Pancreas (tissue), 10 donors: ENCODE measurements at places on chromosomes 13 and 19.

DNA sequence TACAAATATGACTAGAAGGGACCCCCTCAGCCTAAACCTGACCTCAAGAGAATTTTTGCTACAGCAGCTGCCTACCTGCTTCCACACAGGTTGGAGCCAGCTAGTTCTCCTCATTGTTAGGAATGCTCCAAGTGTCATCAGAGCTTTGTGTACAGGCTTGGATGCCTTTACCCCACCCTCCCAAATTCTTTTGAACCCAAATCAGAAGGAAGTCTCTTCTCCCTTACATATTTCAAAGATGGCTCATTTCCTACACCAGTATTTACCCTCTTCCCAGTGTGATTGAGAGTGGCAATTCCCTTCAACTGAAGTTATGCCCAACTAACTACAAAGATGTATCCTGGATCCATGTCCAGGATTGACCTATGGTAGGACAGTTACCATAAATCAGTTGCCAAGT is 323.2 kb downstream of the OXGR1 start:
- DNase-seq: no peak

- DNase-seq: no peak
Observed at GRCh38 chr19:610071-610800, 20.6 kb downstream of the HCN2 start.

GRCh38 chr13:20126541-20127261 is 34.2 kb downstream of the GJA3 start:
- DNase-seq: no peak

DNA sequence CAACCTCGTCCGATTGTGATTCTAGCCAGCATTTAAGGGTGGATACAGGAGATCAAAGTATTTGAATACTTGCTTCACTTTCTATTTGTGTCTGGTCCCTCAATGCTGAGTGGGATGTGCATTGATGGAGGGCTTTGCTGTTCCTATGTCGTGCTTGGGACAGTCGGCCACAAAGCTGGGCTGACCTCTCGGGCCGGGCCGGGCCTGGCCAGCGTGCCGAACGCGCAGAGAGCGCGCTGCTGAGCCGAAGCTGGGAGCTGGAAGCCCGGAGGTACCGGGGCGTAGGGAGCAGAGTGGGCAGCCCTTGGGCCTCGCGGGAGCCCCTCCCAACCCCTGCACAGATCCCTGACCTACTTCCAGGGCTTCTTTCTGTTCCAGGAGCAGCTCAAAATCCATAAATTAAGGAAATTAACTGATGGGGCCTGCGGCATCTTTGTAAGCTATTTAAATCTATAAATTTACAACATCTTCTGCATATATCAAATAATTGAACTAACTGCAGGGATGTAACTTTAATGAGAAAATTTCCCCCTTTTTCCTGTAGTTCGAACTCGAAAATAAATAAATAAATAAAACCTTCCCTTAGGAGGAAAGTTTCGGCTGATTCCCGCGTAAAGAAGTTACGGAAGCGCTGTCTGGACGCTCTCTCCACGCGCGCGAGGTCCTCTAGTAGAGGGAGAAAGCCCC is 1.8 kb upstream of the KCTD15 start:
- DNase-seq: no peak

GRCh38 chr19:35582760-35583159 is 3.2 kb upstream of the PMIS2 start:
- no peak for DNase-seq

- DNase-seq: no peak
Observed at GRCh38 chr13:46173656-46174055, 8.3 kb downstream of the LCP1 start.

DNA sequence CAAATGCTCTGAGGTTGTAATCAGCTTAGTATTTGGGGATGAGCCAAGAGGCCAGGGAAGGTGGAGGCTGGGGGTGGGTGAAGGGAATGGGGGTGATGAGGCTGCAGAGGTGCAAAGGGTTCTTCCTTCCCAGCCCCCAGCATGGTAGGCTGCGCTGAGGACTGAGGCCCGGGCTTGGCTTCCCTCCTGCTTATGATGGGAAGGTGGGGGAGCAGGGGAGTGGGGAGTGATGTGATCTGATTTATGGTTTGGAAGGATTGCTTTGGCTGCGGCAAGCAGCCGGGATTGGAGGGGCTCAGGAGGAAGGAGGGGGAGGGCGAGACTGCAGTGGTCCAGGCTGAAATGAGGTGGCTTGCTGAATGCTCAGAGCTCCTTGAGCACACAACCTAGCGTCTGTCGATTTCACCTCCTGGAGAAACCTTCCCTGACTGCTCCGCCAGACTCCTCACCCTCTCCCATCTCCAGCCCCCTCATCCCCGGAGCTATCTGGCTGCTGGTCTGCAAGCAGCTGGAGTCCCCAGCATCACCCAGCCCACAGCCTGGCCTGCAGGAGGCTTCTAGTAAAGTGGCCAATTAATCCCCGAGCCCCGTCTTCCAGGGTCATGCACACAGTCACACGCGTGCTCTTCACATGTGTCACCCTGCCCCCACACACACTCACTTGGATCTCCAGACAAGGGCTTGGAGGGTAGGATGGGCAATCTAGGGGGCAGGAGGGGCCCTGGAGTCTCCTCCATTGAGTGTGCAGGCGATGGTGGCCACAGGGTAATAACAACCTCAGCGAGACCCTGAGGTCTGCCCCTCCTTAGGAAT is 757 bp upstream of the CLEC11A start:
- no peak for DNase-seq

DNA sequence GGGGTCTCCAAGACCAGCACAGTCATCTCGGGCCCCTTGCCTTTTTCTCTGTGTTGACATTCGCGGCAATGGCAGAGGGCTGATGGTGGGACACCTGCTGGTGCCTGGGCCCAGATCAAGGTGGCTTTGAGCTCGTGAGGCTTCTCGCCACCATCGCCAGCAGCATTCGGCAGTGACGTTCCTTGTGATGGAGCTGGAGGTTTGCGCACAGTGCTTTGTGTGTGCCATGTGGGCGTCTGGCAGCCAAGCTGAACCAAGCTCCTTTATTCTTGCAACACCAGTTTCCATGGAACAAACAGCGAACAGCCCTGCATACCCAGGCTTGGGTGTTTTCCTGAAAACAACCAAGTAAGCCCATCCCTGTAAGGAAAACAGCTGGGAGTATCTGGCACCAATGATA is 9.1 kb upstream of the TMEM255B start:
- DNase-seq: no peak

DNA sequence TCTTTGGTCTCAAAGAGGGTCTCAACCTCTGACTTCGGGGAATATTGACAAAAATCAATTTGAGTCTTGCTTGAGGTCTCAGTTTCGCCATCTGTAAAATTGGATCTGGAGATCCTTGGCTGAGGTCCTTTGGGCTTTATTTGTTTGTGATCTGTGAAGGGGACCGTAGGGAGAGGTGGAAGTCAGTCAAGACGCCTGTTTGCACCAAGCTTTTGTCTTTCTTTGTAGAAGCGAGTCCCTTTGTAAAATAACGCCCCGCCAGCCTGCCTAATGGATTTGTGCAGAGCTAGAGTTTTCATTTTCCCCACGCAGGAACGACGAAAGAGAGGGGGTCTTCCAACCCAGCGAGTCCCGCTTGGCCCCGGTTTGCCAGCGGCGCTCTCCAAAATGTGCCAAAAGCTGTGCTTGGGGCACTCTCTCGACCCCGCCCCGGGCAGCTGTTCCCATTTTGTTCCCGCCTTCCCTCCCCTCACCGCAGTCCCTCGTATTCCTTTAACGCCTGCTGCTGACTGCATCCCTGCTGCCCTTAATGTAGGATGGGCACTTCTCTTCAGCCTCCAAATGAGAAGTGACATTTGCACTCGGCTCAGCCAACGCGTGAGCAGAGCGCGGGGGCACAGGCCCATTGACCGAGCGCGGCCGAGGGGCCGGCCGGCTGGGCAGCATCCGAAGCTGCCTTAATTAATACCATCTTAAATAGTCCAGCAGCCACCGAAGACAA is 13.0 kb downstream of the ZIC5 start:
- no peak for DNase-seq

- no peak for DNase-seq
Observed at GRCh38 chr13:75581874-75582640, 32.5 kb downstream of the UCHL3 start.

GRCh38 chr13:87089391-87089790 is 581.8 kb upstream of the SLITRK5 start:
- no peak for DNase-seq

DNA sequence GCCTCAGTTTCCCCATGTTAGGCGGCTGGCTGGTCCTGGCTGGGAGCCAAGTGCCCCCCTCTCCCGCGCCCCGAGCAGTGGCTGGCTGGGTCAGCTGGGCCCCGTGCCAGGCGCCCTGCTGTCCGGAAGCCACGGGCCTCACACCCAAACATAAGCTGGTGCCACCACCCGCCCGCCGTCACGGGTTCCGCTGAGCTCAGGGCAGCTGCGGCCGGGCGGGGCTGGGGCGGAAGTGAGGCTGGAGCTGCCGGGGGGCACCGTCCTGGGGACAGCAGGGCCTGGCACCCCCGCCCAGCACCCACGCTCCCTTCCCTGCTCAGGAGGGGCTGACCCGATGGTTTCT is 19.3 kb downstream of the HCN2 start:
- no peak for DNase-seq

DNA sequence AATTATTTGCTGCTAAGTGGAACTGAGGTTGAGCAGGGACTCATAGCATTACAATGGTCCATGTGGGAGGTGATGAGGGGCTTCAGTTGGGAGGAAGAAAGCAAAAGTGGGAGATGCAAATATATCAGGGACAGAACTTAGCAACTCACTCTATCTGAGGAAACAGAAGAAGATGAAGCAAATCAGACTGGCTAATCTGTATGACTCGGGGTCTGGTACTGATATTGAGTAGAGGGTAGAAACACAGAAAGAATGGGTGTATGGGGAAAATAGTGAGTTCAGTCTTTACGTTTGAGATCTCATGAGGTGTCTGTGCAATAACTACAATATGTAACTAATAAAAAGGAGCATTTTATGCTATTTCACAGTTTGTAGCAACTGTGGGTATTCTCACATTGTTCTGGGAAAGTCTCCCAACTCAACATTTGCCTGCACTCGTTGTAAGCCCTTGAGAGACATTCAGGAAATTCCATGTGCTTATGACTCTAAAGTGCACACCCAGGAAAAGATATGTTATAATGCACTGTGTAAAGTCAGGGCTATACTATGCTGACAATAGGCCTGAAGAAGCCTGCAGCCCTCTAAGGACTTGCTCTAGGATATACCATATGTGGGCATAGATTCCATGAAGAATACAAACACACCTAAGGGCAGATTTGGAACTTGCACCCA is 183.5 kb downstream of the SPRY2 start:
- DNase-seq: no peak

DNA sequence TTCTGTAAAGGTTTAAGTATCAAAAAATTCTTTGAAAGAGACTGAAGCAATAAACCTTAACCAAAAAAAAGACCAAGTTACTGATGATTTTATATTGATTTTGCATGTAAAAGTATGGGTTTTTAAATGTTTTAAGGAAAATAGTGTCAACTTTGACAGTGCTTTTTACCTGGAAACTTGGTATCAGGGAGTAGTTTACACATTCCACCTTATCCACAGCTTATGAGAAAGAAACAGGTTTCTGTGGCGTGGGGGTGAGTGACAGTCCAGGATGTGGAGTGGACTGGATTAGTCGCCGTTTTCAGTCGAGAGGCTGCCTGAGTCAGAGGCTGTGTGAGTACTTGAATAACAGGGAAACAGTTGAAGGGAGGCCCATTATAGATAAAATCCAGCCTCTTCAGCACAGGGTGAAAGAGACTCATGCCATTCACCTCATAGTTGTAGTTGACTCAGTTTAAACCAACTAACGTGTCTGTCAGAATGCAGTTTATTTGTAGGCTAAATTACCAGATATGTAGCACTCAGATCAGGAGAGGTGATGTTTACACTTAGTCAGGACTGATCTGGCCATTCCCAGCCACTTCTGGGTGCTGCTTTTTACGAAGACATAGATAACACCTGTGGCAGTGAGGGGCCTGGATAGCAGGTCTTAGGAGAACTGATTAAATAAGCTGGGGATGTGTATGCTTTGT is 595 bp upstream of the GPR183 start:
- DNase-seq: no peak

DNA sequence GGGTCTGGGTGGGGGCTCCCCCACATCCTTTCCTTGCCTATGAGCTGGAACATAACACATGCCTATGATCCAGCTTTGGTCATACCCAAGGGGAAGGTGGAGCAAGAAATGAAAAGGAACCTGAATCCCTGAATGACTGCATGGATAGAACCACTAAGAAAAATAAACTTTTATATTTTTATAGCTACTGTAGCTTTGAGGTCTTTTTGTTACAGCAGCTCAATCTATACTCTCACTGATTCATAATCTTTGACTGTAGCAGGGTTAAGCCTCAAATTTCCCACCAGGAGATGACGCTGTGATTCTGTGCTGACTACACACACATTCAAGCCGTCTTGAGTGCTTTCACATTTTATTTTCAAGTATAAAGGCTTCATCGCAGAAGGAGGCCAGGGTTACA is 8.8 kb downstream of the PALM3 start:
- no peak for DNase-seq

- DNase-seq: no peak
Observed at GRCh38 chr13:94784066-94784465, 71.7 kb upstream of the SOX21 start.

DNA sequence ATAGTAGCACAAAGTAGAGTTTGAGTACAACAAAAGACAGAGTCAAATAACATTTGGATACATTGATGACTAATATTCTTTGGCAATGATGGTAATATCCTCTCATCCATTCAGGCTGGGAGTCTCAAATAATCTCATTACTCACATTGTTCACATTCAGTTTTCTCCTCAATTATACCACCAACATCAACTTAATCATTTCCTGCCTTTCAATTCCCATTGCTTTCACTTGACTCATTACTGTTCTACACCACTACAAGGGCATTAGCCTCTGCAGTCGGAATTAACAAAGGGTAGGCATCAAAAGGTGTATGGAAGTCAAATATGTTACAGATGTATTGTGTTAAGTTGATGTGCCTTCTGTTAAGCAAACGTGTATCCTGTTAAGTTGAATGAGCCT is 518.4 kb upstream of the SLITRK1 start:
- DNase-seq: no peak

GRCh38 chr19:17164639-17165038 is 50.5 kb upstream of the USE1 start:
- no peak for DNase-seq

DNA sequence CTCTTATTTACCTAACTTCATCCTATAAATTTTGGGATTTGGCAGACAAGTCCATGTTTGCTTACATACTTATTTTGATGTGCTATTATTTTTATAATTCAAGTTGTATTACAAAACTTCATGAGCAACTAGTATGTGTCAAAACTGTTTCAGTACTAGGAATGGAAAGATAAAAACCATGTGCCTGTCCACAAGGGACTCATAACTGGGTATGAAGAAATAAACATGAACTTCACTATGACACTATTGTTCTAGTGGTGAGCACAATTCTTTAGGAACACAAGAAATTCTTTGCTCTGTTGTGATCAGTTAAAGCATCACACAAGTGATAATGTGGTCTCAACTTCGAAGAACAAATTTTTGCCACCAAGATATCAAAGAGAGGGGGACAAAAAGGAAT is 97.5 kb upstream of the FBXL3 start:
- DNase-seq: no peak

DNA sequence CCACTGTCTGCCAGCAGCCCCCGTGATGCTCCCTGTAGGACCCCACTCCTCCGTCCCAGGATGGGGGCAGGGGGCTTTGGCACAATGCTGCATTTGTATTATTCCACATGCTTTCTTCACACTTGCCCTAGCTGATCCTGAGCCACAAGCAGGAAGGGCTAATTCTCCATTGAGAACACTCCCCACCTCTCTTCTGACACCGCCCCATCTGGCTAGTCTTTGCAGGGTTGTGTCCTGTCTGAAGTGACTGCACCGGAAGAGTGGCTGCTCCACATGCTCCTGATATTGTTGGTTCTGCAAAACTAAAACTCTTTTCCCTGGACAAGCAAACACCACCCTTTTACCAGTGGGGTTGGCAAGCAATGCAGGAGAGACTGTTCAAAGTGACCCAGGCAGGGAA is 18.0 kb downstream of the ZNF574 start:
- DNase-seq: no peak
